D341Med (cell line): ENCODE measurements at places on chromosomes 7 and 10.
A peak's percentile ranks its signal among the peaks of the same experiment; 100 is the strongest.

DNA sequence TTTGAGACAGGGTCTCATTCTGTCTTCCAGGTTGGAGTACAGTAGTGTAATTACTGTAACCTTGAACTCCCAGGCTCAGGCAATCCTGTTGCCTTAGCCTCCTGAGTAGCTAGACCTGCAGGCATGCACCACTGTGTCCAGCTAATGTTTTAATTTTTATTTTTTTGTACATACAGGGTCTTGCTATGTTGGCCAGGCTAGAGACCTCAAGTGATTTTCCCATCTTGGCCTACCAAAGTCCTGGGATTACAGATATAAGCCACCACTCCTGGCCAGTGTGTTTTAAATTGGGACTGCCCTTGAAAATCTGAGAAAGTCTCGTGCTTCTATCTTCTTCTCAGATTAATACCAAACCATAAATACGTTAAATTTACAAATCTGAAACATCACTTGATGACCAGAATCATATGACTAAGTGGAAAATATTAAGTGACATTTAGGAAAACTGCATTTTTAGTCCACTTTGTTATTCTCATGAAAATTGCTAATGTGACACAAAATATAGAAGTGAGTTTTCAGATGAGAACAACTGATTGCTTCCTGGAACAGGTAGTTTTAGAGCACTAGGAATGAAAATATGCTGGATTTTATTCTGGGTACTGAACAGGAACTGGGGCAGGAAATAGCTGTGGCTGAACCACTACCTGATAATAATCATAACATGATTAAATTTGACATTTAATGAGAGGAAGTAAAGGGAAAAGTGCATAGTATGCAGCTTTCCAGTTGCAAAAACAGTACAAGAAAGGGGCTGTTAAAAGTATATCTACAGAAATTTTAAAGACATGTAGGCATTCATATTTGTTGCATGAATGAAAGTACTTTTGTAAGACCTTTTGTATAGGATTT lies 4.2 kb downstream of the PHTF2 start:
- DNase-seq, result no peak

DNA sequence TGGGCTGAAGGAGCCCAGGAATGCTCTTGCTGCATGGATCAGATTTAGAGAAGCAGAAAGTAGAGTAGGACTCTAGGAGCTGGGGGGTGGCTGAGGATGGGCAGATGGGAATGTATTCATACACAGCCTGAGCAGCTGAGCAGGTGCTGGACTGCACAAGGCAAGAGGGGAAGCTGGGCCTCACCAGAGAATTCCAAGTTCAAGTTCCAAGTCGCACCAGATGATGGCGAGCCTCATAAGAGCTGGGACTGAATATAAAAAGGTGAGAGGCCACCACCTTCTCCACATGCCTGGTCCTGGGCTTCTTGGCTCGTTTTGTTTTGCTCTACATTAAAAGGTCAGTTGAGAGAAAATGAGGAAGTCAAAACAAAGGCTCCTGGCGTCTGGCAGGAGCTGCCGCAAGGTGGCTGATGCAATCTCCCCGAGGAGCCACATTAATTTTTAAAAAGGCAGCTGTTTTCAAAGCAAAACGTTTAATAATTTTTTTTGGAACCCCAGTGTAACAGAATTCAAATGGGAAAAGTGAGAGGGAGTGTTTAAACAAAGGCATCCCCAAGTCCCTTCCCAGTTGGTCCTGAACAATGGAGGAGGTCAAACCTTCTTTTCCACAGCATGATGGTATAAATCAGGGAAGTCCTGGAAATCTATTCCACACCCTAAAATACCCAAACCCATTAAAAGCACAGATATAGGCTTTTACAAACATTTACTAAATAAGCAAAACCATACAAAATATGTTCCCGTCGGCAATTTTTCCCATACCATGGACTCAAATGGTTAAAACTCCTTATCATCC lies 9.5 kb downstream of the CYREN start:
- DNase-seq, result no peak

DNA sequence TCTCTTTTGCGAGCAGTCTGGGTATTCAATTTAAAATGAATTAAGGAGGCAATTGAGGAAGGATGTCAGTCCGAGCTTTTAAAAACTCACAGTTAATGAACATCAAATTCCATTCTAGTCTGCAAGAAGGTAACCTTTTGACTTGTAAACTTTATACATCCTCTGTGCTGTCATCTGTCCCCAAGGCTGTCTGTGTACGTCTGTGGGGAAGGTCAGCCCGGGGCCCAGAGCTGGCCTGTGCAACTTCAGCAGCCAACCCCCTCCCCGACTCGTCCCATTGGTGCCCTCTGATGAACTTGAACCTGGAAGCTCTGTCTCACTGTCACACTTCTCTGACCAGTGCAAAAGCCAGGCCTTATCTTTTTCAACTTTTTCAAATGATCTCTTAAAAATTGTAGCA lies 80.3 kb downstream of the CCDC3 start:
- no peak for DNase-seq

GRCh38 chr10:132913559-132914115 lies 28.7 kb downstream of the CFAP46 start:
- DNase-seq, result no peak

DNA sequence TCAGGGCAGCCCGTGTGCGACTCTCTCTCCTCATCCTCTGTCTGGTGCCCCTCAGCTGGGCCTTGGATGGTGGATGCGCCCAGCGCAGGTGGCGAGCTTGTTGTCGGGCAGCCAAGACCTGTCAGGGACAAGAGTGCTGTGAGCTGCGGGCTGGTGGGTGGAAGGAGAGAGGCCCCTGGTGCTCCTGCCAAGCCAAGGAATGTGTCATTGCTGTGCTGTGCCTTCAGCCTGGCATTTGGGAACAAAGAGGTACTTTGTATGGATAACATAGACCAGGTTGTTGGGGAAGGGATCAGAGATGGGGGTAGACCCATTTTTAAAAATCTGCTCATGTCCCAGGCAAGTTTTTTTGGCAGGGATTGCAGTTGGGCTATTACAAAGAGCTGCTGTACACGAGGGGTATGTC lies 120.9 kb downstream of the PKD1L1 start:
- no peak for DNase-seq

DNA sequence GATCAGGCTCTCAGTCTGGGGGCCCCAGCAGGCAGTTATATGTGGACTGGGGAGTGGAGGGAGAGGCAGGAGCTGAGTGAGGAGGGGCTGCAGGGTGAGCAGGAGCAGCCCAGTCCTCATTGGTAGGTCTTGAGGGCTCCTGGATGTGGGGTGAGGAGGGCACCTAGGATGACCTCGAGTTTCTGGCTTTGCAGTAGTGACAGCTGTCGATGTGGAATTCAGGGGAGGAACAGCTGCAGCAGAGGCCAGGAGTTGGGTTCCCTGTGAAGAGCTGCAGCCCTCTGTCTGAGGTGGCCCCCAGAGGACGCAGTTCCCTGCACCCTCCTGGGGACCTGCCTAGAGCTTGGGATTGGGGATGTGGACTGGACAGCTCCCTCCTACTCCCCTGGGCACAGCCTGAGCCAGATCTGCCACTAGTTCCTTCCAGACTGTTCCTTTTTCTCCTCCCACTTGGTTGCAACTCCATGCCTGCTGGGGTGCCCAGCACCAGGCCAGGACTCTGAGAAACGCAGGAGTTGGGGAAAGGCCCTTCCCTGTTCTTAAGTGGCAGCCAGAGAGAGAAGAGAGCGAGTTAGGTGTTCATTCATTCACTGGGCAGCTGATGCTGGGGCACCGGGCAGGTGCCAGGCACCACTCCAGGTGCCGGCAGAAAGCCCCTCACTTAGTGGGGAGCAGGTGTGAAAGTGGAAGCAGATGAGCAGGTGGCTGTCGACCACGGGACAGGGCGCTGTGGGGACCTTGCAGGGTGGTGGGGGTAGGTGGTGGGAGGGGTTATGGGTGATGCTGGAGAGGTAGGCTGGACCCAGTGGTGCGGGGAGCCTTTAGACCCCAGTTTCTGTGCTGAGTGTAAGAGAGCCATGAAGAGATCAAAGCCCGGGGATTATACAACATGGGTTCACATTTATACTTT lies 57.9 kb downstream of the PRF1 start:
- no peak for DNase-seq

DNA sequence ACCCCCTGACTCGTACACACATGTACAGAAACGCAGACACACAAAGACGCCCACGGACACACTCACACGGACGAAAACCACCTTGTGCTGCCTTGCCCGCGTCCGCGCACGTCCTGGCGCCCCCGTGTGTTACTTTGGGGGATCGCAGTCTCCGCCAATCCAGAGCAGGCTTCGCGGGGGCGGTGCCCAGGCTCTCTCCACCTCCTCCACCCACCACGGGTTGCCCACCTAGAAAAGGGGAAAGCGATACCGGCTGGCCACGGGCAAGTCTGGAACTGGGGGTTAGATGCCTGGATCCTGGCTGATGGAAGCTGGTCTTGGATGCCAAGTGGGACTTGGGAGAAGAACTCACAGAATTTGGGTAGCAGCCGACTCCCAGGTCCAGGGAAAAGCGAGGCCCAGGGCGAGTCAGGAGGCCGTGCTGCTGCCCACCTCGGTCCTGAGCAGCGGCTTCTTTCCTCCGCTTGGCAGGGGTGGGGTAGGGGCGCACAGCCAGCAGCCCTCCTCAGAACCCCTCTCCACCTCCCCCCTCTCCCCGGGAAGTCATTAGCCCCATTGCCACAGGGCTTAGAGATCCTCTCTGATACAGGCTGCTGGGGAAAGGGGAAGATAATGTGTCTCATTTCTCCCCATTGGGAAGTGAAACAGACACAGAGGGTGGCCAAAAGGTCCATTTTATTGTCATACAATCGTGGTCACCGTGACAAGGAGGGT lies 4.6 kb upstream of the VGF start:
- DNase-seq, result peak; percentile 86

GRCh38 chr7:157609932-157610640 lies 273.3 kb downstream of the DNAJB6 start:
- no peak for DNase-seq

DNA sequence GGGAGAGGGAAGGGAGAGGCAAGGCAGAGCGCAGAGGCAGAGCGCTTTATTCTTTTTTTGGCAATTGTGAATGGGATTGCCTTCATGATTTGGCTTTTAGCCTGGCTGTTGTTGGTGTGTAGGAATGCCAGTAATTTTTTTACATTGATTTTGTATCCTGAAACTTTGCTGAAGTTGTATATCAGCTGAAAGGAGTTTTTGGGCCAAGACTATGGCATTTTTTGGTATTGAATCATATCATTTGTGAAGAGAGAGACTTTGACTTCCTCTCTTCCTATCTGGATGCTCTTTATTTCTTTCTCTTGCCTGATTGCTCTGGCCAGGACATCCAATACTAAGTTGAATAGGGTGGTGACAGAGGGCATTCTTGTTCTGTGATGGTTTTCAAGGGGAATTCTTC lies 291.3 kb downstream of the REEP3 start:
- DNase-seq, result no peak

GRCh38 chr10:101019440-101019703 lies 11.6 kb downstream of the PDZD7 start:
- no peak for DNase-seq

- DNase-seq, result no peak
Measured at GRCh38 chr10:112784022-112784461, 166.0 kb upstream of the TCF7L2 start.

- DNase-seq, result no peak
Measured at GRCh38 chr7:42511027-42511426, 274.0 kb upstream of the GLI3 start.

DNA sequence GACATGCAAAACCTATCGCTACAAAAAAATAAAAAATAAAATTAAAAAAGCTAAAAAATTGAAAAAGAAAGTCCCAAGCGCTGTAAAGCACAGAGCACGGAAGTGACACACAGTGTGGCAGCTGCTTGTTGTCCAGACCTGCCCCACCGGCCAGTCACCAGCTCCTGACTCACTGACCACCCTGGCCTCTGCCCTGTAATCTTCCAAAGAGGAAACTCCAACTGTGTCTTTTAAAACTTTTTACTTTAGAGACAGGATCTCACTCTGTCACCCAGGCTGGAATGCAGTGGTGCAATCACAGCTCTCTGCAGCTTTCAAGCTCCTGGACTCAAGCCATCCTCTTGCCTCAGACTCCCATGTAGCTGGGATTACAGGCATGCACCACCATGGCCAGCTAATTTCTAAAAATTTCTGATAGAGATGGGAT lies 23.6 kb downstream of the GNA12 start:
- DNase-seq, result no peak

DNA sequence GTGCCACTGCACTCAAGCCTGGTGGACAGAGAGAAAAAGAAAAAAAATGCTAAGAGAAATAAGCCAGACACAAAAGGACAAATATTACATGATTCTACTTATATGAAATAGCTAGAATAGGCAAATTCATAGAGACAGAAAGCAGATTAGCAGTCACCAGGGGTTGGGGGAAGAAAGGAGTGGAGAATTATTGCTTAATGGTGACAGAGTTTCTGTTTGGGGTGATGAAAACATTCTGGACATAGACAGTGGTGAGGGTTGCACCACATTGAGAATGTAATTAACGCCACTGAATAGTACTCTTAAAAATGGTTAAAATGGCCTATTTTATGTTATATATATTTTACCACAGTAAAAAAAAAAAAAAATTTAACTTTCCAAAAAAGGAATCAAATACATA lies 6.4 kb upstream of the NT5C2 start:
- DNase-seq, result no peak

GRCh38 chr7:16212610-16213009 lies 208.7 kb downstream of the CRPPA start:
- DNase-seq, result no peak

- DNase-seq, result peak; percentile 61
Measured at GRCh38 chr7:26199301-26200037, 1.1 kb downstream of the HNRNPA2B1 start.
